ENCODE measurements at places on chromosomes 4 and X.

DNA sequence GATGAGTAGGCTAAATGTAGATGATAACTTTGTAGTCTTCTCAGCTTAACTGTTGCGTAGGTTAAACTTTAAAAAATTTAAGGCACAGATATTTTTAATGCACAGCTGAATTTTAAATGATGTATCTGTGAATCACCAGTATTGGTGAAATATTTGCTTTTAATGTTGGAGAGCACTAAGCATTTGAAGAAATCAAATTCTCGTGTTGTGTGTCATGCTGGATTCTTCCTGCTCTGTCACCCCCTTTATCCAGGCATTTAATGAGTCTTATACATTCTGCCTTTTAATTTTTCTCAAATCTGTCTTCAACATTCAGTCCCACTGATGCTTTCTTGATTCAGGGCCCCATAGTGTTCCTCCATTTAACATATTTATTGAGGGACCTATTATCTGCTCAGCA lies 76.7 kb downstream of the SLC4A4 start:
- DNase-seq, result no peak

DNA sequence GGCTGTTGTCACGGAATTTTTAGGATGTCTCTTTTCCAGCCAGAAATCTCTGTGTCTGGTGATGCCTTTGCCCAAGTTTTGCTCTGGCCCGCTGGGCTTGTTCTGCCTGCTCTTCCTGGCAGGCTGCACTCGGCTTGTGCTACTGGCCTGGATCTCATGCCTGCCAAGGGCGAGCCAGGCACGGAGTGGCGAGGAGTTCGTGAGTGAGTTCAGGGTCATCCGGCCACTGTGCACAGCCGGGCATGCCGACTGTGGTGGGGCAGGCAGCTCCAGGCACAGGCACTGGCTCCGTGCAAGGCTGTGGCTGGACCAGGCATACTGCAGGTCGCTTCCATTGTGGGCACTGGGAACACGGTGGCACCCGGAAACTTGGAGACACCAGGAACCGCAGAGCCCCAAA lies 129.1 kb downstream of the ARHGAP10 start:
- DNase-seq, result no peak

- peak; percentile 86 for DNase-seq
Measured at GRCh38 chrX:314781-315595, 3.6 kb downstream of the GTPBP6 start.

DNA sequence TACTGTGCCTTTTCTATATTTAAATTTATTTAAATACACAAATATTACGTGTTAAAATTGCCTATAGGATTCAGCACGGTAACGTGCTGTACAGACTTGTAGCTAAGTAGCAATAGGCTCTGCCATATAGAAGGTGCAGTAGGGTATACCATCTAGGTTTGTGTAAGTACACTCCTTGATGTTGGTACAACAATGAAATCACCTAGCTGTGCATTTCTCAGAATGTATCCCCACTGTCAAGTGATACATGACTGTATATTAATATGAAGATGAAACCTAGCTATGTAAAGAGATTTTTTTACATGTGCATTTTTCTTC lies 431.2 kb downstream of the KCTD8 start:
- DNase-seq, result no peak

All from posterior cingulate gyrus (tissue), 11 donors.